ENCODE measurements at places on chromosomes 1 and 21.

- no peak for DNase-seq
These were observed 7.0 kb upstream of the TRIM45 start for GRCh38 chr1:117128323-117129079.

GRCh38 chr1:205528446-205528886 is 24.0 kb downstream of the CDK18 start:
- no peak for DNase-seq

GRCh38 chr1:184558691-184559090 is 171.9 kb downstream of the C1orf21 start:
- DNase-seq = no peak

- no peak for DNase-seq
These were observed 20.4 kb downstream of the AIM2 start for GRCh38 chr1:159056069-159056698.

DNA sequence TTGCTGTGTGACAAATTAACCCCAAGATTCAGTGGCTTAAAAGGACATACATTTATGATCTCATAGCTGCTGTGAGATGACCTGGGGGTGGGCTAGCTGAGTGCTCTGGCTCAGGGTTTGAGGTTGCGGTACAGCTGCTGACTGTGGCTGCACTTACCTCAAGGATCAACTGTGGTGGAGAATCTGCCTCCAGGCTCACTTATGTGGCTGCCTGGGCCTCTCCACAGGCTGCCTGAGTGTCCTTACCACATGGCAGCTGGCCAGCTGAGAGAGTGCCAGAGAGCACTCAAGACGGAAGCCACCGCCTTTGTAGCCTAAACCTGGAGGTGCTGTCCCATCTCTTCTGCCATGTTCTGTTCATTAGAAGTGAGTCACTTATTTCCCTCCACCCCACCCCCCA is 5.7 kb downstream of the LRRC71 start:
- DNase-seq = peak; percentile 65

DNA sequence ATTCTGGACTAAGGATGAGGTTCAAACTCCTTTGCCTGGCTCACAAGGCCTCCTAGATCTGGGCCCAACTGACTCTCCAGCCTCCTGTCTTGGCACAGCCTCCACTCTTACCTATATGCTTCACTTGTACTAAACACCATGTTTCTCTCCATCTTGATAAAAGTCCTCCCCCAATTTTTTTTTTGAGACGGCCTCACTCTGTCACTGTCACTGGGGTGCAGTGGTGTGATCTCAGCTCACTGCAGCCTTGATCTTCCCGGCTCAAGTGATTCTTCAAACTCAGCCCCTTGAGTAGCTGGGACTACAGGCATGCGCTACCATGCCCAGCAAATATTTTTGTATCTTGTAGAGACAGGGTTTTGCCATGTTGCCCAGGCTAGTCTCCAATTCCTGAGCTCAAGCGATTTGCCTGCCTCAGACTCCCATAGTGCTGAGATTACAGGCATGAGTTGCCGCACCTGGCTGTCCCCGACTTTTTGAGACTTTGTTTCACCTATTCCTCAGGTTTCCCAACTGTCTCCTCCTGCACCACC is 39.7 kb downstream of the CD34 start:
- no peak for DNase-seq

- DNase-seq = no peak
These were observed 7.6 kb downstream of the ATP1A1 start for GRCh38 chr1:116380499-116381242.

DNA sequence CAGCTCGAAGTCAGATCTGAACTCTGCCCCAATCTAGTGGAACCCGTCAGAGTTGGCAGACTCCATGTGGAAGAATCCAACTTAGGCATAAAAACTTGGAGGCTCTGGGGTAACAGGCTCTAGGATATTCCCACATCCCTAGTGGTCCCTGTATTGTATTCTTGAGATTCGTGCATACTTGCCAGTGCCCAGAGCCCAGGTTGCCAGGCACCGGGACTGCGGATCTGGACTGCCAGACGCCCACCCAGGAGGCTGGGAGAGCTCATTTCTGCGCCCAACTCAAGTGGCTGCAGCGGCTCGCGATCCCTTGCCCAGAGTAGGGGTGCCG is 1.1 kb downstream of the GRIK1 start:
- DNase-seq = no peak

DNA sequence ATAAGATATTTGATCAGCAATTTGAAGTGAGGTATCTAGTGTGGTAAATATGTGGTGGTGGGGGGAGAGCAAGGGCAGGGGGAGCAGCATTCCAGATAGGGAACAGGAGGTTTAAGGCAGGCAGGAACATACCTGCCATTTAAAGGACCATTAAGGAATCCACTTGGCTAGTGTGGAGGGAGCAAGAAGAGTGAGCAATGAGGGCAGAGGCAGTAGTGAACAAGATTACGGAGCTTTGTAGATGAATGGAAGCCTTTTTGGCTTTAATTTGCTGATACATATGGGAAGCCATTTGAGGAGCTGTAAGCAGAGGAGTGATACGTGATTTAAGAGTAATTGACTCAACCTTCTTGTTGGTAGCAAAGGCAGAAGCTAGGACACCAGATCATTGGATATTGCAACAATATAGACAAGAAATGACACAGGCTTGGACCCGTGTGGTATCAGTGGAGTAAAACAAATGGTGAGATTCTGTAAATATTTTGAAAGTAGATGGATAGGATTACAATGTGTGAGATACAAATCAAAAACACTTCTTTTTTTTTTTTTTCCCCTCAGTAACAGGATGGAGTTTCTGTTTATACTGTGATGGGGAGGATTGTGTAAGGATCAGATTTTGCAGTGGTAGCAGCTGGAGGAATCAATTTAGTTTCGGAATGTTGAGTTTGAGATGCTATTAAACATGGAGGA is 73.8 kb upstream of the B3GALT2 start:
- no peak for DNase-seq

GRCh38 chr1:193185901-193186731 is at the start of gene B3GALT2:
TSS of gene B3GALT2 (minus strand) at chr1:193186613. CDS start at chr1:193181562, 5,051 bp downstream.
- DNase-seq = peak; percentile 26

DNA sequence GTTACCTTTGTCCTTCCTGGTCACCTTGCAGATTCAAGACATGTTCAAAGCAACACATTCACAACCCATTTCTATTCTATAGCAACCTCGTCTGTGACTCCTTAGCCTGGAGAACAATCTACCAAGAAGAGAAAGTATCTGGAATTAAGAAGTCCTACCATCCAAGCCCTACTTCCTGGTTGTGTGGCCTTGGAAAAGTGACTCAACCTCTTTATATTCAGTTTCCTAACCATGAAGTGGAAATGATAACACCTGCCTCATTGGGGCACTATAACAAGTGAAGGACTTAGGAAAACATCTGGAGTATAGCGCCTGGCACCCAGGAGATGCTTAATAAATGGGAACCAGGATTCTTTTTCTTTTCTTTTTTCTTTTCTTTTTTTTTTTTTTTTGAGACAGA is 36.5 kb upstream of the SRRM1 start:
- DNase-seq = no peak

- DNase-seq = no peak
These were observed 393.9 kb downstream of the PLPP3 start for GRCh38 chr1:56185493-56185892.

GRCh38 chr1:70228670-70229069 is 7.5 kb downstream of the SRSF11 start:
- DNase-seq = no peak

DNA sequence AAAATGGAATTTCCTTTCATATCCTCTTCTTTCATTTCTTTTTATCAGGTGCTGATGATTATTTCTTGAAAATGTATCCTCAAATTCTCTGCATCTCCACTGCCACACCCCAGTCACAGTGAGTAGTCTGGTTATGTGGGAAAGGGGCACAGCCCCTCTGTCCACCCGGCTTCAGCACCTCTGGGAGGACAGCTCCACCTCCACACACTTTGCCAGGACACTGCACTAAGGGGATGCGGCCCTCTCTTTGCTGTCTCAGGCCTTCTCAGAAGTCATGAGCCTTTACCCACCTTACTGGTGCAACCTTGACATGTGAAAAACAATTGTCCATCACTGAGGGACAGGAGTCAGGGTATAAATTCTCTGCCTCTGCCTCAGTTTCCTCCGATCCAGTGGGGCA is 433.1 kb downstream of the PCP4 start:
- no peak for DNase-seq

GRCh38 chr21:45570071-45570470 is 27.8 kb upstream of the SLC19A1 start:
- DNase-seq = no peak

GRCh38 chr1:204073837-204074273 is 940 bp downstream of the SOX13 start:
- no peak for DNase-seq

DNA sequence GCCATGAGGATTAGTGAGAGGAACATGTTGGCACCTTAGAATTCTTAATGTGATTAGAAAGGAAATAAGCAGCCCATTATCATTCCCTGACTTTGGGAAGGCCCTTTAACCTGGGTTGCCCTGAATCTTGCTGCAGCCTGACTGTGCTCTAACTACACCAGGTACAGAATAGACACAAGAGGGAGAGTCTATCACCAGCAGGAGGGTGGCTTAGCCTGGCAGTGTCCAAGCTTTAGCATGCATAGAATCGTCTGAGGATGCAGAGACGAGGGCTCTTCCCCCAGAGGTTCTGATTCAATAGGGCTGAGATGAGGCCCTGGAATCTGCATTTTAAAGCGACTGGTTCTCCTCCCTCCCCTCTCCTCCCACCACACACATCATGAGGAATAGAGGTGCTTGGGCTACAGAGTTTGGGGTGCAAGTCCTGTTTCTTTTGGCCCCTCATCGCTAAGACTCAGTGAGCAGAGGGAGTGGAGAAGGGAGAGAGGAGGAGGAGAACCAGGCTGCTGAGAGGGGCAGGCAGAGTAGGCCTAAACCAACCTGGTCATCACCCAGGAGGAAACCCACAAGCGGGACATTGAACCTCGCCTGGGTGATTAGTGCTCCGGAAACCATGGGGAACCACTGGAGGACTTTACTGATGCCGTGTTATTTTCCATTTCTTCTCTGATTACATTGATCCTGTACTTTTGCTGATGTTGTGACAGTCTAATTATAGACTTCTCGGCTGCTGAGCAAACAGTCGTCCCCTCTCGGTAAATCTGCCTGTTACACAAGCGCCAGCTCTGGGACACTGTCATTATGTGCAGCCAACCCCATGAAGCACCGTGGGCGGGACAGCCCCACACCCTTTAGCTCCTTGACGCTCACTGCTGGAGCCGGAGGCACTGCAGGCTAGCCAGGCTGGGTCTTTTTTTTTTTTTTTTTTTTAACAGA is 6.3 kb upstream of the TENT5C start:
- DNase-seq = peak; percentile 64

DNA sequence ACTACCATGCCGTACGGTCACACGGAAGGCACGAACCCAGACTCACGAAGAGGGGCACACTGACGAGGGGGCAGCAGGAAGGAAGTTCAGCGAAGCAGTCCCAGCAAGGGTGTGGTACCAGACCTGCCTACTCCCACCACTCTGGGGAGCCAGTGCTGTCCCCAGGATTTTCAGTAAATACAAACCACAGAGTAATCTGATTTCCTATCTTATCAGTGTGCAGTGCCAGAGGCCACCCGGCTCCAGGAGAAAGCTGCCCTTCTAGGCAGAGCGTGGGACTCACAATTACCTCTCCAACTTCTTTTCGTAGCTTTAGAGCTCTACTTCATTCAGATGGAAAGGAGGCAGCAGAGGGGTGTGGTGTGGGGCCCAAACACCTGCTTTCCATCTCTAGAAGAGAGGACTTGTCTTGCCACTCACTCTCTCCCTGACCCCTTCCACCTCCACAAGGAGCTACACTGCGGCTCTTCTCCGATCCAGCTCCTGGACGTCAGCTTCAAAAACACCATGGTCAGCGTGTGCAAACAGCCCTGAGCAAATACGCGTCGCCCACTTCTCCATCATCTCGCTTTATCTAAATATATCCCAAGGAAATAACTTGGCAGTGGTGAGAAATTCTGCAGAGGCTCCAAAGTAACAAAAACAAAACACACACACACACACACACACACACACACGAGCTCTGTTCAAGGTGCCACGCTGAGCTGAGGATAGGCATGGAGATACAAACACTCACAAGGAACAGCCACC is 98.5 kb downstream of the MRPL37 start:
- no peak for DNase-seq

DNA sequence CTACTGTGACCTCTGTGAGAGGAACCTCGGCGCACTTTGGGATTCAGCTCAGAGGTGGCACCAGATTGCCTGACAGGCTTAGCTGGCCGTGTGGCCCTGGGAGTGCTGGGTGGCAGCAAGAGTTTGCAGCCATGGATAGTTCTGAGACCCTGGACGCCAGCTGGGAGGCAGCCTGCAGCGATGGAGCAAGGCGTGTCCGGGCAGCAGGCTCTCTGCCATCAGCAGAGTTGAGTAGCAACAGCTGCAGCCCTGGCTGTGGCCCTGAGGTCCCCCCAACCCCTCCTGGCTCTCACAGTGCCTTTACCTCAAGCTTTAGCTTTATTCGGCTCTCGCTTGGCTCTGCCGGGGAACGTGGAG is 67.5 kb downstream of the DISC1 start:
- peak; percentile 43 for DNase-seq

DNA sequence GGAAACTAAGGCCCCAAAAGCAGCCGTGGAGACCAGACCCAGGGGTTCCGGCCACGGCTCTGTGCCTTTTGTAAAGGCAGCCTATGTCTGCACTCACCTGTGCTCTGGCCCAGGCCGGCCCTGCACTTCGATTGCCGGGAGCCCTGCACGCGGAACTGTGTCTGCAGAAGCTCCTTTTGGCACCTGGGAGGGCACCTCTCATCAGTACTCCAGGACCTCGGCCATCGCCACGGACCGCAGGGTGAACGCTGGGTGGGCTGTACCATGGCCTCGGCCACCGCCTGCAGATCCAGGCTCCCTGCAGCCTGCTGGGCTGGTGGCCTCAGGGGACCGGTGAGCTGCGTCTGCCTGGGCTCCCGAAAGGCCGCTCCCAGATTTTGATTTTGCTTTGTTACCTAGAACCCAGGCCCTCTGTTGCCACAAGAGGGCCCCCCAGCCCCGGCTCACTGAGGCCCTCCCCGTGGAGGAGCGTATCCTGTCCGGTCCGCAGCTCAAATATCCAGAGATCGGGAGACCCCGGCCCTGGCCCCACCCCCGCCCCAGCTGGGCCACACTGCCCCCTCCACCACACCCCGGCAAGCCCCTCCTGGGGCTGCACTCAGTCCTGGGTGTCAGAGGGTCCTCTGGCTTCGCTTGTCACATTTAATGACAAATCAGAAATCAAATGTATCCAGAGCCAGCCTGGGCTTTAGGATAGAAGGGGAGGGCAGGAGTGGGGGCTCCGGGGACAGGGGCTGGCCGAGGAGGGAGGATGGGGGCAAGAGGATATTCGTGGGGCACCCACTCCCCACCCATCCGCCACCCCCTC is 60.2 kb upstream of the PDE9A start:
- peak; percentile 73 for DNase-seq

DNA sequence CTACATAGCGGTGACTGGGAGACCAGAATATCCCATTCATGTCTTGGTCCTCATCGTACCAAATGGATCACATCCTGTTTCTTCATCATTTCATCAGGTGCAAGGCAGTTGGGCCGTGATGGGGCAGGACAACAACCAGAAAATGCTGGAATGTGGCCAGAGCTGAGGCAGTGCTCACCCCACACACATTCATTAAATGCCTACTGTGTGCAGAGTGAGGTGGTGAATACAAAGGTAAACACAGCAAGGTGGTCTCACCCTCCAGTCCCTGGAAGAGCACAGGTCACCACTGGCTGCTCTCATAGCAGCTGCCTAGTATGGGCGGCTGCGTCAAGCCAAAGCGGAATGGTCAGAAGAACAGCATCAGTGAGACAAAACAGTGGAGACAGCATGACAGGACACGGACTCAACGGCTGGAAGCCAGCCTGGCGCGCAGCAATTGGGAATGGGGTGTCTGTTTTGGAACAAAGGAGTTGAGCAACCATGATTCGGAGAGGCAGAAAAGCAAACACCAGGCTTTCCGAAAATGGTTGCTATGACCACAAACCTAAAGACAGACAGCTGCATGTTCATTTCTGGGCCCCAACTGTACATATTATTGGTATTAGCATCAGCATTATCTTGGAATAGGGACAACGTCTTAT is 5.6 kb upstream of the ADAMTSL4 start:
- peak; percentile 71 for DNase-seq

Measured in left cardiac atrium (tissue), 4 donors.